ENCODE measurements at places on chromosomes 1 and 21.
A peak's percentile ranks its signal among the peaks of the same experiment; 100 is the strongest.

- no peak for DNase-seq
These were observed 14.6 kb downstream of the KIF26B start for GRCh38 chr1:245169376-245169775.

GRCh38 chr1:118660769-118661168, 327.4 kb downstream of the TBX15 start:
- peak; percentile 14 for DNase-seq

GRCh38 chr1:117286145-117286544, 75.4 kb upstream of the VTCN1 start:
- DNase-seq: no peak

DNA sequence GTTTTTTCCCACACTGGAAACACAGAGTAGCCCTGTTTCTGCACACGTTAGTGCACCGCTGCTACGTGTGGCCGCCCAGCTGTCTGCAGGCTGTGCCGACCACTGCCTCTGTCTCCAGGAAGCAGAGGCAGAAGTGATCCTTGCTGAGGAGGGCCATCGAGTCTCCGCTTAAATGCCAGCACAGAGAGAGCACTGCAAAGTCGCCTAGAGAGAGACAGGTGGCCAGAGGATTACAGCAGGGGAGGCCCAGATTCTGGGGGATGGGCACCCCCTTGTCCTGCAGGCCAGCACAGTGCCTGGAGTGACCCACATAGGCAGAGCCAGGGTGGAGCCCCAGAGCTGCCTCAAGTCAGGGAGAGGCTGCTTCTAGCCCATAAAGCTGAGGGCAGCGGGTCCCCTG, 6.1 kb downstream of the TPRG1L start:
- DNase-seq: no peak

DNA sequence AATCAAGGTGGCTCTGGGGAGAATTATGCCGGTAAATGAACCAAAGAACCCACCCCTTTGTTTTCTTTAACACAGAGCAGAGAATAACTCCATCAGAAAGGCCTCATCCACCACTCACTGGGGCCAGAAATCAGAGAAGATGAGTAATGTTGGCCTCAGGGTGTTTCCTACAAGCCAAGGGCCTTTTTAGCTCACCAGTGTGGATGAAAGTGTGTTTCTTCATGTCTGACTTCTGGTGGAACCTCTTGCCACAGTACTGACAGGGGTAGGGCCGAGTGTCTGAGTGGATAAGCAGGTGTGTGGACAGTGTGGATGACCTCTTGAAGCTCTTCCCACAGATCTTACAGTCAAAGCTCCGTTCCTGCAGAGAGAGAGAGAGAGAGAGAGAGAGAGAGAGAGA, 8.3 kb downstream of the GFI1 start:
- DNase-seq: no peak

DNA sequence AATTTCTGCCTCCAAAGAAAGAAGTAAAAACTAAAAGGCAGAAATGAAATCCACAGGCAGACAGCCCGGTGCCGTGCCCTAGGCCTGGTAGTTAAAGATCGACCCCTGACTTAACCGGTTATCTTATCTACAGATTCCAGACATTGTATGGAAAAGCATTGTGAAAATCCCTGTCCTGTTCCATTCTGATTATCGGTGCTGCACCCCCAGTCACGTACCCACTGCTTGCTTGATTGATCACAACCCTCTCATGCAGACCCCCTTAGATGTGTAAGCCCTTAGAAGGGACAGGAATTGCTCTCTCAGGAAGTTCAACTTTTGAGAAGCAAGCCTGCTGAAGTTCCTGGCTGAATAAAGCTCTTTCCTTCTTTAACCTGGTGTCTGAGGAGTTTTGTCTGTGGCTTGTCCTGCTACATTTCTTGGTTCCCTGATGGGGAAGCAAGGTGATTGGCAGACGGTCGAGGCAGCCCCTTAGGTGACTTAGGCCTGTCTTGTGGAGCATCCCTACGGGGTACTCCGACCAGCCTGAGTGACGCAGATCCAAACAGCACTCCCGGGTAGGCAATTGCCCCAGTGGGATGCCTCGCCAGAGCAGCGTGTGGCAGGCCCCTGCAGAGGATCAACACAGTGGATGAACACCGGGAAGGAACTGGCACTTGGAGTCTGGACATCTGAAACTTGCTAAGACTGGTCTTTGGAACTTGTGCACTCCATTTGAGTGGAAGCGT, 111.2 kb upstream of the PPM1J start:
- DNase-seq: peak; percentile 67

- peak; percentile 24 for DNase-seq
These were observed 664.6 kb upstream of the ADAMTS5 start for GRCh38 chr21:27631471-27631870.

DNA sequence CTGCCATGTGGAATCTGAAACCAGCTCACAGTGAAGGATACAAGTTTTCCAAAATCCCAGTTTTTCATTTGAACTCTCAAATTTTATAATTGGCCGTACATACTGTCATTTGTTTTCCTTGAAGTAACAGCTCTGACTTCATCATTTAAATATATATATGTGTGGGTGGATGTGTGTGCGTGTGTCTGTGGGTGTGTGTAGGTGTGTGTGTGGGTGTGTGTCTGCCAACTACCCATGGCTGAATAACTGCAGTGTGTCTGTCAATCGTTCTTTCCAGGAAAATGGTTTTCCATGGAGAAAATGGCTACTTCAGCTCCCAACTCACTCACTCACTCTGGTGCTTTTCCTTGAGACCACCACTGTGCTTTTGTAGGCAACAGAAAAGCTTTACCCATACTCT, 169.0 kb downstream of the PLPP3 start:
- DNase-seq: no peak

DNA sequence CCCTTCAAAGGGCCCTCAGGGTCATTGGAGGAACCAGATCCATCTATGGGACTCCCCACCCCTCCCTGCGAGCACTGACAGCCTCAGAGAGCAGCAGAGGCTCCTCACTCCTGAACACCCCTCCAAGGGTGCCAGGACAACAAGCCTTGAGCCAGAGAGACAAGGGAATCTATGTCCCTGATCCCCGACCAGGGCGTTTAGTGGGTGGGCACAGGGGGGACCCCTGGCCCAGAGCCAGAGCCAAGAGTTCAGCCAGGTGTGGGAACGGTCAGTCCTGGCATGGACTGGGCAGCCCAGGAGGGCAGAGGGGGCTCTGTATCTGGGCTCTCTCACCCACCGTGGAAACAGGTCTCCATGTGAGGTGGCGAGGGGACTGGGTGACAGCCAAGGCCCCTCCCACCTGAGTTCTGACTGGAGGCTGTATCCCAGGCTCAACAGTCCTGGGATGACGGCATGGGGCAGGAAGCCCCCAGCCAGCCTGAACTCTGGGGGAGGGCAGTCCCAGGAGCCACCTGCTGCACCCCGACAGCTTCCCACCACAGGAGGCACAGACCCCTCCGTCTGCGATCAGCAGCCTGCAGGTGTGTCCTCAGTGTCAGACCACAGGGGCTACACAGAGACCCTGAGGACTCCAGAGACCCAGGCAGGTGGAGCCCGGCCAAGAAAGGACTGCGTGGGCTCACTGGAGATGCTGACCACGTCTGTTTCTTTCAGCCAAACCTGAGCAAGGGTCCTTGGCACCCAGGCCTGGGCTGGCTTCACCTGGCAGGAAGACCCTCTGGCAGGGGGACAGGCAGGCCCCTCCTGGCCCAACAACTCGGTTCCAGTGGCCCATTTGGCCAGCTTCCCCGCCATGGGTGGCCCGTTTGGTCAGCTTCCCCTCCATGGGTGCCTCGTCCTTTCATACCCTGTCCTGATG, 11.2 kb upstream of the SRARP start:
- DNase-seq: no peak

- no peak for DNase-seq
These were observed 37.7 kb downstream of the IGFN1 start for GRCh38 chr1:201228011-201228983.

DNA sequence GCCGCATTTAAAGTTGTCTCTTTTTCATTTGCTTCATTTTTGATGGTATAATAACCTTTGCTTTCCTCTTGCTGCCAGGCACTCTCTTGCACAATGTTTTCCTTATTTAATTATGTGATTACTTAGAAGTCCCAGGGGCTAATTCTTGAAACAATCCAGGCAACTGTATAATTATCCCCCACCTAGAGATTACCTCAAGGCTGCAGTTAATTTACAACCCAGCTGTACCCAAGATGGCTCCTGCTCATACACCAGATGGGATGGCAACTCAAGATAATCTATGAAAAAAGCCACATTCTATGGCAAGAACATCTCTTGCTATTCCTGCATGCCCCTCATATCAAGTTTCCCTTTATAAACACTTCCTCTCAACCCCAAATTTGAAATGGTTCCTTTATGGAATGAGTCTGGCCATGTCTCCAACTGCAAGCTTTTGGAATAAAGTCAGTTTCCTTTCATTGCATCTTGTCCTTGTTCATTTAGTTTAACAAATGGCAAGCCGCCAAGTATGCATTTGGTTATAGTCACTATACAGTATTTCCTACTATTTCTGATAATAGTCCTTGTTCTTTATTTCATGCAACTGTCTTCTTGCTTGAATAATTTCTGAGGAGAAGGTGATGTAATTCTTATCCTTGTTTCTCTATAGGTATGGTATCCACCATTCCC, 1042.6 kb downstream of the PLA2G4A start:
- no peak for DNase-seq

DNA sequence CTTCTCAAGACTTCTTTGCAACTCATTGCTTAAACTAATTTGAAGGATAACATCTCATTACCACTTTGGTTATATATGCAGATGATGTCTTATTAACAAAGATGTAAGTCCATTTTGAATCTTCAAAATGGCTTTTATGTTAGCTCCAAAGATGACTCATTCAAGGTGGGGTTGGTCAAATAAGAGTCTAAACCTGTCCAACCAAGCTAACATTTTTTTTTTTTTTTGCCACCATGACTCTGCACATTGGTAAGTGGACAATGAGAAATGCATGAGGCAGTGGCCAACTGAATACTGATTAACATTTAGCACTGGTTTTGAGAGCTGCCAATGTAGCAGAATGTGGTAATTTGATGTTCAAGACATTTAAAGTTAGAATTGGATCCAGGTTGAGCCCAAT, 278 bp upstream of the KRTAP27-1 start:
- DNase-seq: no peak

GRCh38 chr1:33260439-33260838, 4.1 kb downstream of the ZNF362 start:
- no peak for DNase-seq

DNA sequence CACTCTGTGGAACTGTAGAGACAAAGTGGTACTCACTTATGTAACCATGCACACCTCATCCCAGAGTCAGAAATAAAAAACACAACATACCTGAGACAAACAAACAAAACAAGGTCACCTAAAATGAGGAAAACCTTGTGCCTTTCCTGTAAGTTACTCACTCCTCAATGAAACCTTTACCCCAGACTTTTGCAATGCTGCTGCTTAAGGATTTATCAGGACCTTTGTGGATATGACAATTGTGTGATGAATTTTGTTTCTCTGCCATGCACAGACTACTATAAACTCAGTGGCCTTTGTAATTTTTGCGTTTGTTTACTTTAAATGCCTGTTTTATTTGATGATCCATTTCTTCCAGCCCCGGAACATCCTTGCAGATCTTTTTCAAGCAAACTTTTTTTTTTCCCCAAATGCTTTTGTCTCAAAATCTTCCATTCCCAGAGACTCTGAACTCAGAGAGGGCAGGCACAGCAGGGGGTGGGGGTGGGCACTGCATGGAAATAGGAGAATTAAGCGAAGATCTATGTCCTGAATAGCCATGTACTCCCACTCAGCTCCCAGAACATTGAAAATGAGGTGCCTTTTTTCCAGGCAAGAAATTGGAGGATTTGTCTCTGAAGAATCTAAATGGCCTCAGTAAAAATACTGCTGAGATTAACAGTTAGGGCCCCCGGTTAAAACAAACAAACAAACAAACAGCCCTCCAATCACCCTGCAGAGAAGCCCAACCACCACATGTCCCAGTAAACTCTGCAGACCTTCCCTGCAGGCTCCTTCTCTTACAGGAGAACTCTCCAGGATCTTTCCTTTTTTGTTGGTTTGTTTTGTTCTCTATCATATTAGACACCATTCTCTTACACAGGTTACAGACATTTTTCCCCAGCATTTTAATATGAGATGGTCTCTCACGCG, 22.6 kb upstream of the SIM2 start:
- no peak for DNase-seq

DNA sequence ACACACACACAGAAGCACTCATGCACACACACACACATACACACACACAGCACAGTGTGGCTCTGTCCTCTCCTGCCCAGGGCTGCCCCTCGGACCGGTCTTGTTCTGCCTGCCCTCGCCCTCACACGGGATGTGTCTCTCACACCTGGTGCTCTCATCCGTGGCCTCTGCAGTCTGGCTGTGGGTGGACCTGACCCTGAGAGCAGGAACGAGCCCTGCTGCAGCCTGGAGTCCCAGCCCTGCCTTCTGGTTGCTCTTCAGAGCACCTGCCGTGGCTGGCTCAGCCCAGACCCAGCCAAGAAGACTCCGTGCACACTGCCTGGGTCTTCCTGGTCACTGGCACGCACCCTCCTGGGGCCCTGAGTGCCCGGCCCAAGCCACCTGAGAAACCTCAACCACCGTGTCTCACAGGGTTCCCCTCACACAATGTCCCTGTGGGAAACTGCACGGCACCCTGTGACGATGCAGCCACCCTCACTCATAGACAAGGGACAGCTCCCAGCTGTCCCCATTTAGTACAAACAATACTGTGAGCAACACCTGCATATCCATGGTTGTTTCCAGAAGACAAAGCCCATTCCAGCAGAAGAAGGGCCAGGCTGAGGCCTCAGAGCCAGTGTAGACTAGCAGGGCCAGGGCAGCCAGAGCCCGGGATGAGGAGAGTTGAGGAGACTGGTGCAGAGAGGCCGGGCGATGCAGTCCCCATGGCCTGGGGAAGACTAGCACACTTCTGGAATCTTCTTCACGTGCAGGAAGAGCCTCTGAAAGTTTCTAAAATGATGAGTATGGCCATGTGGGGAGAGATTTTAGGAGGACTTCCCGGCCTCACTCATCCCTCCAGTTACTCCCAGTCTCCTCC, 234.0 kb downstream of the NPHP4 start:
- DNase-seq: no peak

DNA sequence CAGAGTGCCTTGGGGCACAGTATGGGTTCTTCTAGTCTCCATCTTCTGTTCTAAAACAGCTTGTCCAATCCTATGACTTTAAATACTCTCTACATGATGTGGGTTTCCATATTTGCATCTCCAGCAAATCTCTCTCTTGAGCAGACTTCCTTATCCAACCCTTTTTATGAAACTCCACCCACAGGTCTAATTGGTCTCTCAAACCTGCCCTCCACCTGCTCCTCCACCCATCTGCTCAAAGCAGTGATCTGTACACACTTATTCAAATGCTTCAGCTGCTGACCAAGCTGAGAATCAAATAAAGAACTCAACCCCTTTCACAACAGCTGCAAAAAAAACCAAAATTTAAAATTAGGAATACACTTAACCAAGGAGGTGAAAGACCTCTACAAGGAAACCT, 11.5 kb downstream of the MCOLN2 start:
- no peak for DNase-seq

- DNase-seq: no peak
These were observed at the start of gene RUNX3 for GRCh38 chr1:24930260-24931145. Gene RUNX3 (minus strand): TSS chr1:24930276. CDS start chr1:24929868, 408 bp downstream.

DNA sequence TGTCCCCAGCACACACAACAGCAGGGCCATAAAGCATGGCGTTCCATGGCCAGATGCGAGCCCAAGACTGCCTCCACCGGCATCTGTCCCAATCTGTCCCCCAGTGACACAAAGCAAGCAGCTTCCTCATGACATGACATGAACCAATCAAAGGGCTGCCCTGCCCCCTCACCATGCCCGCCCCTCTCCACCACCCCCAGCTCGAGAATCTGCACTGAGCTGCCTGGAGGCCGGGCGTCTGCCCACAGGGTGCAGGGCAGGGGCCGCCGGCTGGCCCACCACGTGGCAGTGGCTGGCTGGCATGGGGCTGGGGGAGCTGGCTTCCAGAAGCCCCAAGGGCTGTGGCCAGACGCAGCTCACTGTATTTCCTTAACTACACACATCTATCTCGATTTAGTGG, 27.8 kb downstream of the WNT9A start:
- DNase-seq: no peak
